ENCODE measurements at places on chromosomes 4 and X.
A peak's percentile ranks its signal among the peaks of the same experiment; 100 is the strongest.

DNA sequence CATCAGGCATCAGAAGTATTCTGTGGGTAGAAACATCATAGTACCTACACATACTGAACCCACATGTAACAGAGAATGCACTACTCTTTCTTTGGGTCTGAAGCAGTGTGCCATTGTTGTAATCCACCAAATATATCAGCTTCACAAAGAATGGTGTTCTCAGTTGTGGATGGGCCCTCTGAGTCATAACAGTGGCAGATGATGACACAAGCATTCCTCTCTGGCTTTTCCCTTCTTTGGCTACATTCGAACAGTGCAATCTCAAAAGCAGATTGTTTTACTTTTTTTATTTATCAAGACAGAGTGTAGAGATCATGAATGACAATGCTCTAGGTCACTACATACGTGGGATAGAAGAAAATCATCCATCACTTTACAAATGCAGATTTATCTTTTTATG lies 247.2 kb upstream of the EPHA5 start:
- DNase-seq: peak; percentile 65

DNA sequence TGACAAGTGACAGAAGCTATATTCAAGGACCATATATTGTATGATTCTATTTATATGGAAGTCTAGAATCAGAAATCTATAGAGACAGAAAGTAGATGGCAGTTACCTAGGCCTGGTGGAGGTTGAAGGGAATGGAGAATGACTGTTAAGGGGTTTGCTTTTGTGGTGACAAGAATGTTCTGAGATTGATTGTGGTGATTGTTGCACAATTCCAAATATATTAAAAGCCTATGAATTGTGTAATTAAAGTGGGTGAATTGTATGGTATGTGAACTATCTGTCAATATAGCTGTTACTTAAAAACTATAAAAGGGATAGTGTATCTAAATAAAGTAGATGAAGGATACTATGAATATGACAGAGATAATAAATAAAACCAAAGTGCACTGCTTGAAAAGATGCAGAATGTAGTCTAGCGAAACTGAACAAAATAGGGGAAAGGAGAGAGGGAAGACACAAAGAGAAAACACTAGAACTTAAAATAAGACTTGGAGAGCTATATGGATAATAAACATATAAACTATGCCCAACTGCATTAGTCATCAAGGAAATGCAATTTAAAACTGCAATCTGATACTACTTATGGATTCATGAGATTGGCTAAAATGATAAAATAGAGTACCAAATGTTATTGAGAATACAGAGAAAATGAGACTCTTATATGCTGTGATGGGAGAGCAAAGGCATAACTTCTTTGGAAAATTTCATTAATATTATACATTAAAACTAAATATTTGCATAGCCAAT lies 82.1 kb upstream of the BANK1 start:
- DNase-seq: no peak

DNA sequence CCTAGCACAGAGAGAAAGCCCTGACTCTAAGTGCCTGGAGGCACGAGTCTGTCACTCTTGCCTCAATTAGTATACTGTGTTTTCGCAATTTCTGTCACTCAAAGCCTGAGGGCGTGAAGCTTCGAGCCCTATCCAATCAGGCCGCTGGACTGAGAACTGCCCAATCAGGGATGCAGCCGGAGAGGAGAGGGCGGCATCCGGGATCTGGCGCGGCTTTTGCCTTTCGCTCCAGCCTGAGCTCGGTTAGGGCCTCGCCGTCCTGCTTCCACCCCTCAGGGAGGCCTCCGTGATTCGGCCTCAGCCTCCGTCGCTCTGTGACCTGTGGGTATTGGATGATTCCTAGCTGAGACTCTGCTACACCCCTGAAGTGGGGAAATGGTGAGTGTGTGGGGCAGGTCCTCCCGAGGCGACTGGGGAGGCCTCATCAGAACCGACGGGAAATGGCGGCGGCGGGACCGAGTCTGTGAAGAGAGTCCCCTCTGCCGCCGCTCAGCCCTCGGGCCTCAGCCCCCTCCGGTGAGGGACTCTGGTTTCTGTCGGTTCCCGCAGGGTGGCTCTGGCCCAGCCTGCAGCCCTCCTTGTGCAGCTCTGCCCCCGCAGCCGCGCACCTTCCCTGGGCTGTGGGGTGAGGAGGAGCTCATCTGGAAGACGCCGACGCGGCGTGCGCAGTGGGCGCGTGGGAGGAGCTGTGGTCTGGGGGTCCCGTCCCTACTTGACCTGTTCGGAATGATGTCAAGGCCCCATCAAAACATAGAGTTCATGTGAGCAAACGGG lies 48.5 kb downstream of the ZNF141 start:
- DNase-seq: no peak

GRCh38 chr4:62881210-62881609 lies 1528.0 kb downstream of the TECRL start:
- DNase-seq: no peak

DNA sequence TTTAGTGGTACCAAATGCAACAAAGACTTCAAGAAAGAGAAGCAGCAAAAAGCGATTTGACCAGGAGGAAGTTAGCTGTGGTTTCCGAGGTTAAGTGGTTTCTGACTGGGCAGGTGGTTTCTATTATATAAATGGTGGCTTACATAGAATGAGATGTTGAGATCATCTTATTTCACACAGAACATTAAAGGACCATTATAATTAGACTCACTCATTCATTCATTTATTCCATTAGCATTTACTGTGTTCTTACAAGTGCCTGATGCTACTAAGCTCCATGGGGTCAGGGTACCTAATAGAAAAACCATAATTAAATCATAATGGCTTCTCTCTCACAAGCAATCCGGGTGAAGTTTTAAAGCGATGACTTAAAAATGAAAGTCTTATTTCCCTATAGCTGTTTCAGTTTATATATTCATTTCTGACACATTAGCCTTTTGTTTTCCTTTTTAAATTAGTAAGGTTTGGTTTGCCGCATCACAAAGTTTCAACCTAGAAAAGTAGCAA lies 10.6 kb downstream of the TSPAN6 start:
- DNase-seq: peak; percentile 17

DNA sequence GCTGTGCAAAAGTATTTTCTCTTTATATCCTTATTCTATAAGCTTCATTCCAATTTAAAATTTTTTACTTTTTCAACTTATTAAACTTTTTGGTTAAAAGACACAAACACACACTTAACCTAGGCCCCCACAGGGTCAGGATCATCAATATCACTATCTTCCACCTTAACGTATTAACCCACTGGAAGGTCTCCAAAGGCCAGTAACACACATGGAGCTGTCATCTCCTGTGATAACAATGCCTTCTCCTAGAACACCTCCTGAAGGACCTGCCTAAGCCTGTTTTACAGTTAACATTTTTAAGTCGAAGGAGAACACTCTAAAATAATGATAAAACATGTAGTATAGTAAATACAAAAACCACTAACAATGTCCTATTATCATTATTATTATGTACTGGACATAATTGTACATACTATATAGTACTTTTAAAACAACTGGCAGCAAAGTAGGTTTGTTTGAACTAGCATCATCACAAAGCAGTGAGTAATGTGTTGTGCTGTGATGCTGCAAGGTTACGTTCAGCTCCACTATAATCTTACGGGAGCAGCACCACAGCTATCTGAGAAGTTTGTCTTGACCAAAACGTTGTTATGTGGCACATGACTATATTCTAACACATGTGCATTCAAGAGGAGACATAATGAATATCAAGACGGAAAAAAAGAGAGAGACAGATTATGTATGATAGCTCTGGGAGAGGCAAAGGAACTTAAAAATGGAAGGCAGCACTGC lies 33.7 kb downstream of the DHX15 start:
- no peak for DNase-seq

DNA sequence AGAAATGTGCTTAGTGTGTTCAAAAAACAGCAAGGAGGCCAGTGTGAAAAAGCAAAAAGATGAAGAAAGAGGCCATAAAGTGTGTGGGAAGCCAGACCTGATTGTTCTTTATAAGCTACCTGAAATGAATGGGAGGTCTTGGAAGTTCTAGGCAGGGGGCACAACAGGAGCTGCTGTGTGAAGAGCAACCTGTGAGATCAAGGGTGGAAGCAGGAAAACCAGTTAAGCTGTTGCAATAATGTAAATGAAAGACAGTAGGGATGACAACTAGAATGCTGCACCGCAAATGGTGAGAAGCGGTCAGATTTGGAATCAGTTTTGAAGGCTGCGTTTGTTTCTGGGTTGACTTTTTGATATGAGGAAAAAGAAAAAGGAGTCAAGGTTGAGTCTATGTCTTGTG lies 123.5 kb downstream of the TMEM144 start:
- DNase-seq: no peak

- DNase-seq: no peak
These were observed 85.3 kb upstream of the STX18 start for GRCh38 chr4:4627111-4627510.
